Neural progenitor cell (in vitro differentiated cells): ENCODE measurements at places on chromosomes 3 and 15. TPM values are rescaled to one million over a fixed set of nuclear protein-coding genes. Genes with fewer than 3 reads are reported as not detected.

DNA sequence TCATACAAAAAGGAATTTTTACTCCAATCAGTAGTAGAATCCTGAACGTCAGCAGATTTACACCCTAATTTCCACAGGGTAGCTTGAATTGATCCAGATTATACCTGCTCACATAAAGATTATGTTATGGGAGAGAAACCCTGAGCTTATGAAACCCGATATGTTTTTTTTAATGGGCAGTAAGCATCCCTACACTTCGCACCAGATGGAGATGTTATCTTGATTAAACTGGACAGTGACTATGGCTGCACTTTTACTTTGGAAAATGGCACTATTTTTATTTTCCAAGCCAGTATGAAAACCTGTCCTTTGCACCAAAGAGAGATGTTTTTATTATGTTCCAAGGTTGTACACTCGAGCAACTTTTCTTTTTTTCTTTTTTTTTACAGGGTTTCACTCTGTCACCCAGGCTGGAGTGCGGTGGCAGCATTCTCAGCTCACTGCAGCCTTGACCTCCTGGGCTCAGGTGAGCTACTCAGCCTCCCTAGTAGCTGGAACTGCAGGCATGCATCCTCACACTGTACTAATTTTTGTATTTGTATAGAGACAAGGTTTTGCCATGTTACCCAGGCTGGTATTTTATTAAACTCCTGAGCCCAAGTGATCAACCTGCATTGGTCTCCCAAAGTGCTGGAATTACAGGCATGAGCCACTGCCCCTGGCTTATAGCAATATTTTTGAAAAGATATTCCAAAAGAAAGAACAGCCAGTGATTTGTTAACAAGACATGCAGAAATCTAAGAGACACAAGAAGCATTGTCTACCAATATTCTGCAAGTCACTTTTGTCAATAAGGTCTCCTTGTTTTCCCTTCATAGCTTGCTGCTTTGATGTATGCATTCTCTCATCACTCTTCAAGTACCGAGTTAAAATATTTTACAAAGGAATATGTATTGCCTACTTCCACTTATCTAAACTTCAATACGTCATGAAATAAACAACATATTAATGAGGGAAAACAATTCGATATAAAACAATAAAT, 1412.6 kb downstream of the ZPLD1 start:
- no peak for DNase-seq
- H3K4me3 ChIP-seq: no peak overlapping the region
- no peaks in the 10 kb centered on the region for H3K27me3 ChIP-seq
- no peaks in the 10 kb centered on the region for H3K36me3 ChIP-seq

- no peak for DNase-seq
- no peak overlapping the region for H3K27ac ChIP-seq
- no peak overlapping the region for H3K4me3 ChIP-seq
- peaks cover 38% of the 10 kb centered on the region for H3K4me1 ChIP-seq
Observed at GRCh38 chr3:18237251-18238005, 187.7 kb downstream of the SATB1 start.

GRCh38 chr15:62964251-62964650, 78.3 kb upstream of the TPM1 start:
- H3K4me3 ChIP-seq: no peak overlapping the region
- peak; percentile 21 for DNase-seq
- peaks cover 6% of the 10 kb centered on the region for H3K4me1 ChIP-seq
- H3K27me3 ChIP-seq: no peaks in the 10 kb centered on the region

DNA sequence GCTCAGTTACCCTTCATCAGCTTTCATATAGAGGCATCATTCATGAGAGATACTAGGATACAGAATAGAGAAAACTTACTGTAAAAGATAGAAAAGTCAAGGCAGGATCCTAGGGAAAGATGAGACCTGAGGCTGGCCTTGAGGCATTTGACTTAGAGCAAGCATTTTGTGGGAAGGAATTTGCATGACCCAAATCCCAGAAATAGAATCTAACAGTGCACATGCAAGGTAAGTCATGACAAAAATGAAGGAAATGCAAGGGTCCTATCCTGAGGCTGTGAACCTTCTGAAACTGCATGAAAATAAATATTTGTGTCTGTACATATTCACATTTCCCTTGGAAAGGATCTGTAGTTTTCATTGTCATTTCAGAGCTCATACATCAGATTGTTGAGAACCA, 122.3 kb downstream of the HCN4 start:
- no peak overlapping the region for H3K4me3 ChIP-seq
- H3K36me3 ChIP-seq: peaks cover 7% of the 10 kb centered on the region
- no peak for DNase-seq
- H3K27me3 ChIP-seq: no peaks in the 10 kb centered on the region

DNA sequence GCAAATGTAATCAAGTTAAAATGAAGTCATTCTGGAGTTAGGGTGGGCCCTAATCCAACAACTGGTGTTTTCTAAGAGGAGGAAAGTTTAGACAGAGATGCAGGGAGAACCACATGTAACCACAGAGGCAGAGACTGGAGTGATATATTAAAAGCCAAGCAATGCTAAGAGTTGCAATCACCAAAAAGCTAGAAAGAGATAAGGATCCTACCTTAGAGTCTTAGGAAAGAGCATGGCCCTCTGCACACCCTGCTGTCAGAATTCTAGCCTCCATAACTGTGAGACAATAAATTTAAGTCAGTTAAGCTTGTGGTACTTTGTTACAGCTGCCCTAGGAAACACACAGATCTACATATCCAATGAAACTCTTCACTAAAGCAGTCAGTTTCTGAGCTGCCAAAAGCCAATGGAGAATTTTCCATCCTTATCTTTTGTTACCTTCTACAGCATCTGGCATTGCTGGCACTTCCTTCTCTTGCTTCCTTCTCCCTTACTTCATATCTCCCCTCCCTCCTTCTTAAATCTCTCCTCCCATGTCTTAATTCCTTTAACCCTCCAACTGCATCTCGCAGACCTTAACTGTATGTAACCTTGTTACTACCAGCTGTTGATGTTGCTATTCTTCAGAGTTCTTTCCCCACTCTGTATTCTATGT, 11.2 kb downstream of the DCBLD2 start:
- H3K27ac ChIP-seq: no peak overlapping the region
- peaks cover 35% of the 10 kb centered on the region for H3K4me1 ChIP-seq
- H3K27me3 ChIP-seq: no peaks in the 10 kb centered on the region
- no peak for DNase-seq
- H3K36me3 ChIP-seq: no peaks in the 10 kb centered on the region
- no peak overlapping the region for H3K4me3 ChIP-seq

DNA sequence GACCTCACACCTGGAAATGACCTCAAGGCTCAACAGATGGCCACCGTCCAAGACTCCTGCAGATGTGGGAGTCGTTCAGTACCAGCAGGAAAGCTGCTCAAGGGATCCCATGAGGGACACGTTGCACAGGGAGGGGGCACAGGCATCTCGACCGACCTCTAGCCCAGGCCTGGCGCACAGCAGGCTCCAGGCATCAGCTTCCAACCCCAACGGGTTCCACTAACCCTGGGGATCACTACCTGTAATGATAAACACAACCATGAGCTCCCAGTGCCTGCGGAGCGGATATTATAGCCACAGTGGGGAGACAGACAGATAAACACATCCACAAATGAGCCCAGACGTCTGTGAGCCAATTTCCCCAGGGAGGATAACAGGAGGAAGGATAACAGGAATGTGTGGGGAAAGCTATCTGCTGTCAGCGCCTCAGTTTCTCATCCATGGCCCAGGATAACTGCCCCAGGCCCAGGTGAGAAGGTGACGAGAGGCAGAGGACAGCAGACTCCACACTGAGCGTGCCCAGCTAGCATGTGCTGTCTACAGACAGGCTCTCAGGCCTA, 19.9 kb downstream of the NUP210 start:
- no peaks in the 10 kb centered on the region for H3K36me3 ChIP-seq
- no peak overlapping the region for H3K27ac ChIP-seq
- no peak for DNase-seq
- H3K27me3 ChIP-seq: no peaks in the 10 kb centered on the region
- H3K4me1 ChIP-seq: peaks cover 11% of the 10 kb centered on the region

GRM2 gene
- 1.9 and 4.9 TPM in 2 replicates for total RNA-seq

- no peaks in the 10 kb centered on the region for H3K4me1 ChIP-seq
- H3K36me3 ChIP-seq: no peaks in the 10 kb centered on the region
- no peak overlapping the region for H3K4me3 ChIP-seq
- no peak for DNase-seq
- no peaks in the 10 kb centered on the region for H3K27me3 ChIP-seq
- no peak overlapping the region for H3K27ac ChIP-seq
Observed at GRCh38 chr3:159652452-159652851, 336.2 kb upstream of the IL12A start.

DNA sequence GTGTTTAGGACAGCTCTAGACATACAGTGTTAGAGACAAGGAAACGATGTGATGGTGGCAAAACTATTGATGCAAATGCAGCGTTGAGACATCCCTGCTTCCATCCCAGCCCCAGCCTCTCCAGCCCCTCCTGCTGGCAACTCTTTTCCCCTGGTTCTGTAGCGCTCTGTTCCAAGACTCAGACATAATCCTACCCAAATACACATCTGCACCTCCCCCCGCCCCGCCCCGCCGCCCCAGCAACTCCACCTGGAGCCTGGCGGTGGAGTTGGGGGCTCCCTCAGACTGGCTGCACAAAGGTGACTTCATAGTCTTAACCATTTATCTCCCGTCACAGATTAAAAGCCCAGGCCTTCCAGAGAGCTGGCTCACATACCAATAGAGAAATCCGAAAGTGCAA, 7.2 kb upstream of the SEC22A start:
- peaks cover 7% of the 10 kb centered on the region for H3K4me1 ChIP-seq
- DNase-seq: peak; percentile 74
- H3K4me3 ChIP-seq: peak overlapping the region; percentile 17
- no peaks in the 10 kb centered on the region for H3K27me3 ChIP-seq
- no peaks in the 10 kb centered on the region for H3K36me3 ChIP-seq
- no peak overlapping the region for H3K27ac ChIP-seq

DNA sequence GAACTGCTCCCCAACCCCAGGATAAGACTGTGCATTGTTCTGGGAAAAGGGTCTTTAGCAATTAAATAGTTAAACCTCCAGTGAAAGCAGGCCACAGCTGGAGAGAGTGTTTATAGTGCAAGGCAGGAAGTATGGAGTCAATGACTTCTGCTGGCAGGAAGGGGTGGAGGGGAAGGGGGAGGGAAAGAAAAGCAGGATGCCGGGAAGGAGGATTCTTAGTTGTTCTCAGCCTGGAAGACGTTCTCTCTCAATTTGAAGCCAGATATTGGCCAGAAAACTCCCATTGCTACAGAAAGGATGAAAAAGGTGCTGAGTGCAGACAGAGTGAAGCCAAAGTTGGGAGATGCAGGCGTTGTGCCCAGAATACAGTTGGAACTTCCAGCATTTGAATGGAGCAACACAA, 35.7 kb upstream of the ACTL6A start:
- peak; percentile 77 for DNase-seq
- H3K4me3 ChIP-seq: no peak overlapping the region
- peaks cover 28% of the 10 kb centered on the region for H3K4me1 ChIP-seq
- peak overlapping the region; percentile 74 for H3K27ac ChIP-seq
- H3K36me3 ChIP-seq: no peaks in the 10 kb centered on the region

DNA sequence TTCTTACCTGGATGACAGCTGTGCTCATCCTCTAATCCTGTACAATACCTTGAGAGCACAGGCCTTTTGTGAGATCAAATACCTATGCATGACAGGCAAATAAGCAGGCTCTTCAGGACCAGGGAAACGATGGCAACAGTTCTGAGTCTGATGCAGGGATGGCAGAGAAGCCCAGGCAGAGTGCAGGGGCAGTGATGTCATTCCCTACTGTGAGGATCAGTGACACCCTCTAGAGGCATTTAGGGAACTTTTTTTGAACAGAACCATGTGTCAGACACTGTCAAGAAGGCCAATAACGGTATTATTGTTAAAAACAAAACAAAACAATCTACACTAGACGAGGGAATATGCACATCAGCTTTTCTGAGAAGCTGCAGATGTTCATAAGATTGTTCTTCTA, 314.8 kb upstream of the CTDSPL start:
- DNase-seq: peak; percentile 58
- no peaks in the 10 kb centered on the region for H3K36me3 ChIP-seq
- H3K4me3 ChIP-seq: no peak overlapping the region
- H3K27ac ChIP-seq: no peak overlapping the region

DNA sequence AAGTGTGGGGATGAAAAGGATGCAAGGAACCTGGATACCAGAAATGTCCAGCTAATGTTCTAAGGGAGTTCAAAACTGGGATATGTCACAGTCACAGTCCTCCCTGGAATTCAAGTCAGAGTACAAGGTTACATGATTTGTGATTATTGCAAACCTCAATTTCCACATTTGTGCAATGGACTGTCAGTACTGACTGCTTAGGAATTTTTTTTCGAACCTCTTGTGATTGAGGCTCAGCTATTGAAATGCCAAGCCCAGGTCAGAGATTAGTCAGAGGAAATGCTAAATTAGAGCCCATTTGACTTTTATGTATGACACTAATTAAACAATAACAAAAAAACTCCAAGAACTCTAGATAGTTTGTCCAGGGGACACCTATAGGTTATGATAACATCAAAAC, 210.2 kb downstream of the THSD4 start:
- no peaks in the 10 kb centered on the region for H3K36me3 ChIP-seq
- no peak for DNase-seq
- H3K27me3 ChIP-seq: no peaks in the 10 kb centered on the region
- H3K4me1 ChIP-seq: no peaks in the 10 kb centered on the region
- no peak overlapping the region for H3K27ac ChIP-seq

DNA sequence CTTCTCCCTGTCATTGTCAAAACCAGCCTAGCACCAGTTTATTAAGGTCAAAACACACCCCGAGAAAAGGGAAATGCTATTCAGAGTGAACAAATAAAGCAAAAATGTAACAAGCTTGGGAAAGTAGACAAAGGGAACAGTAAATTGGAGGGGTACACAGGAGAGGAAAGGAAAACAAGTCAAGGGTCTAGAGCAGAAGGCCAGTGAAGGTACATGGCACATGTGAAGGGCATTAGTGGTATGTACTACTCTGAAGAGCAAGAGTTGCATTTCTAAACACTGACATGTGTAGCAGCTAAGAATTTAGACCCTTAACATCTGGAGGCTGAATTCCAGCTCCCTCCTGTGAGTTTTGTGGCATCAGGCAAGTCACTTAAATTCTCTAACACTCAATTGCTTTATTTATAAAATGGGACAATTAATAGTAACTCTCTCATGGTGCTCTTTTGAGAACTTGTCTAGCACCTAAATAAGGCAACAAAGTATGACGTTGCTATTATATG, 244.3 kb upstream of the ADAMTS9 start:
- no peaks in the 10 kb centered on the region for H3K36me3 ChIP-seq
- no peak overlapping the region for H3K27ac ChIP-seq
- DNase-seq: no peak
- H3K4me1 ChIP-seq: peaks cover 7% of the 10 kb centered on the region

MYZAP gene
- 0.09 TPM in 1 of 2 replicates, not detected in the other for total RNA-seq

DNA sequence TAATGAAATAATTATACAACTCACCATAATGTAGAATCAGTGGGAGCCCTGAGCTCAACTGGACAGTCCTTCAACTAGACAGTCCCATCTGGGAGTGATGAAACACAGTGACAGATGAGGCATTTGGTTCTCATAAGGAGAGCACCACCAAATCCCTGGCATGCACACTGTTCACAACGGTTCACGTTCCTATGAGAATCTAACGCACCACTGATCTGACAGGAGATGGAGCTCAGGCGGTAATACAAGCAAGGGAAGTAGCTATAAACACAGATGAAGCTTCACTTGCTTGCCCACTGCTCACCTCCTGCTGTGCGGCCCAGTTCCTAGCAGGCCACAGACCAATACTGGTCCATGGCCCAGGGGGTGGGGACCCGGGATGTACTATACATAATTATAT, 17.0 kb downstream of the PRKAR2A start:
- H3K27me3 ChIP-seq: no peaks in the 10 kb centered on the region
- no peak overlapping the region for H3K27ac ChIP-seq
- no peak overlapping the region for H3K4me3 ChIP-seq
- H3K4me1 ChIP-seq: no peaks in the 10 kb centered on the region
- no peaks in the 10 kb centered on the region for H3K36me3 ChIP-seq
